ENCODE measurements at places on chromosomes 7 and 10.

- DNase-seq, result peak; percentile 30
These were observed 80.2 kb downstream of the RNF216 start for GRCh38 chr7:5701085-5701914.

GRCh38 chr7:27143950-27144780, 684 bp upstream of the HOXA5 start:
- peak; percentile 40 for DNase-seq

DNA sequence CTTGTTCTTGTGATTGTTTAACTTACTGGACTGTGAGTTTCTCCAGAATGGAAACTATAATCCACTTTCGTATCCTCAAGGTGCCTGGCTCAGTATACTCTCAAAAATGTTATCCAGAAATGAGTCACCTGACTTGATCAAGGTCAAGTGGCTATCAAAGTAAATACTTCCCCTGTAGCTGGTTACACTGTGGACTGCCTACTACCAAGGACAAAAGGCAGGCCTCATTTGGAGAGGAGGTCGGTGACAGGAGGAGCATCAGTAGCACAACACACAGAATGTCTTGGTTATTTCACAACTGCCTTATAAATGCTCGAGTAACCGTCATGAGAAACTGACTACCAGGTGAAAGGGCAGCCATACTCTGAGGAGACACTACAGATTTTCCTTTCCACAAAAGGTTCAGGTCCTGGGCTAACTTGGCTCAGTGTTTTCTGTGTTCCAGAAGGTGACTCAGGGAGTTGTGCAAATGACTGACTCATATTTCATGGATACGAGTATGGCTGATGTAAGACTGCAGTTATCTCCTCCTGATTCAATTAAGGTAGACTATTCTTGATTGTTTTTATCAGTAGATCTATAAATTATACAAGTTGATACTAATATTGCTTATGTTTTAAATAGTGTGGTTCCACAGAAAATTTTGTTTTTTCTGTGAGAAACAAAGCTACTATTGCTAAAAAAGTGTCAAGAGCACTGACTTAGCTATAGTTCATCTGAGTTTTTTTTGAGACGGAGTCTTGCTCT, 4.2 kb upstream of the CCNY start:
- DNase-seq, result peak; percentile 94

- DNase-seq, result peak; percentile 26
These were observed 68.6 kb downstream of the NSUN6 start for GRCh38 chr10:18582803-18583202.

DNA sequence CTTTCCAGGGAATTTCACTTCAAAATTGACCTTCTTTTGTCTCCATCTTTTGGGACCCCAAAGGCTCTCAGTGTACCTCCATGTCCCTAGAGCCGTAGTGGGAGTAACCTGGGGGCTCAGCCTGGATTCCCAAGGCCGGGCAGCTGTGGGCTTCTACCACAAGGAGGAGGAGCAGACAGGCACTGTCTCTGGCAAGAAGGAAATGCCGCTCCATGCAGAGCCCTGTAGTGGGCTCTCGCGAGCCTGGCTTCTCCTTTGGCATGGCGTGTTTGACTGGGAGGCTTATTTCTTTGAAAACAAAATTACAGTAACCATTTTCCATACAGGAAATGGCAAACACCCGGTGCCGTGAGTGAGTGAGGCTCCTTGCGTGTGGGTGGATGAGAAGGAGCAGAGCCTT, 76.8 kb upstream of the FAM180A start:
- no peak for DNase-seq

- DNase-seq, result no peak
These were observed 131.3 kb upstream of the NPVF start for GRCh38 chr7:25359471-25360059.

GRCh38 chr10:104232613-104233102, 494 bp upstream of the CFAP43 start:
- no peak for DNase-seq

DNA sequence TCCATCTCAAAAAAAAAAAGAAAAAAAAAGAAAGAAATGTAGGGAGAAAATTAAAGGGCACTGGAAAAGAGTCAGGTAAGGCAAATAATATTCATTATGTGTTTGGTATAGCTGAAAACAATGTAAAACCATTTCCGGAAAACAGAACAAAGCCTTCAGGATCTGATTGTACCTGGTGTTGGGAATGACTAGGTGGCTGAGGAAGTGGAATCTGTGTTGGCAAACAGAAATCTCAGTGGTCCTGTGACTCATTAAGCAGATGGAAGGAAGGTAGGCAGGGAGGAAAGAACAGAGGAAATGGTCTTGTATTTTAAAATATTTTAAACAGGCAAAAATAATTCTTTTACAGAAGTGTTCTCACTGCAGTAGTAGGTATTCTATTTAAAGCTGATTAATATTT, 55.7 kb upstream of the GATA3 start:
- DNase-seq, result no peak

DNA sequence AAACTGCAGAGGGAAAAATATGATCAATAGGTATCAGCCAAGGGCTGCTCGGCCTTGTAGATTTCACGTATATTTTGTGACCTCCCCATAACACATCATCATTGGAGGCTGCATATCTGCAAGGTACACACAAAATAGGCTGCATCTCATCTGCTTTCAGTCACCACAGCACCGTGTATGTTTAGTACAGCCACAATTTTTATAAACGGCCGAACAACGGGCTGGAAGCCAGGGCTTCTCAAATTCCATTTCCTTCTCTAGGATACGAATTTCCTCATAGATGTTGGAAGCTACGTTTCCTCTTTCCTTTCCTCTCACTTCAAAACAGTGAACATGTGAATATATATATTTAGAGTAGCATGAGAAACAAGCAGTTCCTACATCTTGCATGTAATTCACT, 20.2 kb upstream of the FOXK1 start:
- DNase-seq, result no peak

GRCh38 chr10:94546901-94547185, 1.3 kb downstream of the HELLS start:
- DNase-seq, result peak; percentile 11

DNA sequence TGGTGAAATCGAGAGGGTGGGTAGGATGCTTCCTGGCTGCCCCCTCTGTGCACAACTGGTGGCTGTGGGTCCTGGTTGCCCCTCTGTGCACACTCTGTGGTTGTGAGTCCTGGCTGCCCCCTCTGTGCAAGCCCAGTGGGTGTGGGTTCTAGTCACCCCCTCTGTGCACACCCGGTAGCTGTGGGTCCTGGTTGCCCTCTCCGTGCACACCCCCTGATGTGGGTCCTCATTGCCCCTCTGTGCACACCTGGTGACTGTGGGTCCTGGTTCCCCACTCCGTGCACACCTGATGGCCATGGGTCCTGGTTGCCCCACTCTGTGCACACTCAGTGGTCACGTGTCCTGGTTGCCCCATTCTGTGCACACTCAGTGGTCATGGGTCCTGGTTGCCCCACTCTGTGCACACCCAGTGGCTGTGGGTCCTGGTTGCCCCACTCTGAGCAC, 20.3 kb upstream of the RET start:
- DNase-seq, result no peak

GRCh38 chr7:47709451-47709850, 127.5 kb upstream of the TNS3 start:
- no peak for DNase-seq

GRCh38 chr10:110666673-110667072, 22.5 kb downstream of the RBM20 start:
- no peak for DNase-seq

GRCh38 chr10:50552308-50552707, 71.4 kb downstream of the SGMS1 start:
- peak; percentile 98 for DNase-seq

- DNase-seq, result no peak
These were observed 58.7 kb upstream of the NANOS1 start for GRCh38 chr10:118970770-118971169.

DNA sequence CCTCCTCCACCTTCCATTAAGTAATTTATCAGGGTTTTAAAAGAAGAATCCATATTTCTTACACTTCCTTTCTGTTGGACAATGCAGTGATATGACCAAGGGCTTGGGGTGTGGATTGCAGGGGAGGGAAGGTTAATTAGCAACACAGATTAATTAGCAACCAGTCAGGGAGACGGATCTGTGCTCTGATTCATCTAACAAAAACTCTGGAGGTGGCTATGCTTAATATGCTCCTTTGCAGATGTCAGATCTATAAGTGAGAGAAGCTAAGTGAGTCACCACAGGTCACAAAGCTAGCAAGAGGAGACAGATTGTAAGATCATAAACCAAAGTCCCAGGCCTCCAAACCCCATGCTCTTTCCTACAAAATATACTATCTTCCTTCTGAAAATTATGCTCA, 178.8 kb upstream of the ITGB1 start:
- peak; percentile 47 for DNase-seq
